Cerebellar nuclear complex (tissue), 1 donor: ENCODE measurements at places on chromosomes 1 and 21.

- DNase-seq: no peak
Observed at GRCh38 chr1:150089846-150090520, 22.4 kb downstream of the VPS45 start.

GRCh38 chr1:166166698-166167571 is at the start of gene FAM78B:
FAM78B (minus strand) TSS chr1:166167001; CDS start chr1:166166248, 753 bp downstream.
- no peak for DNase-seq

DNA sequence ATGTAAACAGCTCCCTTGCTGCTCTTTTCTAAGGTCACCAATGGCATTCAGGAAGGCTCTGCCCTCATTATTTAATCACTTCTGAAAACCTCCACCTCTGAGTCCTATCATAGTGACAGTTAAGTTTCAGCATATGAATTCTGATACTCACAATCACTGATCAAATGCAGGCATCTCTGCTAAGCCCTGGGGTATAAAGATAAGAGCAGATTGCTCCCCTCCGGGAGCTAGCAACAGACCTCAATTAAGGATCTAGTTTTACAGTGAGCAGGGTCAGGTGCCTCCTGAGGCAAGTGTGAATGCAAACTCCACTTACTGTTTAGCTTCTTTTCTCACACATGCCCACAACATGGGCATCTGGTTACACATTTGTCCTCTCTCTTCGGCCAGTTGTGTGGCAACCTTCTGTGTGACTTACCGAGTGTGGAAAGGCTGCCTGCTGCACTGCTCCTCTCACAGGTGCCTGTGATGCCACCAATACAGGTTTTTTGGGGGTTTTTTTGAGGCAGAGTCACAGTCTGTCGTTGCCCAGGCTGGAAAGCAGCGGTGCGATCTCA is 15.0 kb downstream of the IL10RB start:
- no peak for DNase-seq

DNA sequence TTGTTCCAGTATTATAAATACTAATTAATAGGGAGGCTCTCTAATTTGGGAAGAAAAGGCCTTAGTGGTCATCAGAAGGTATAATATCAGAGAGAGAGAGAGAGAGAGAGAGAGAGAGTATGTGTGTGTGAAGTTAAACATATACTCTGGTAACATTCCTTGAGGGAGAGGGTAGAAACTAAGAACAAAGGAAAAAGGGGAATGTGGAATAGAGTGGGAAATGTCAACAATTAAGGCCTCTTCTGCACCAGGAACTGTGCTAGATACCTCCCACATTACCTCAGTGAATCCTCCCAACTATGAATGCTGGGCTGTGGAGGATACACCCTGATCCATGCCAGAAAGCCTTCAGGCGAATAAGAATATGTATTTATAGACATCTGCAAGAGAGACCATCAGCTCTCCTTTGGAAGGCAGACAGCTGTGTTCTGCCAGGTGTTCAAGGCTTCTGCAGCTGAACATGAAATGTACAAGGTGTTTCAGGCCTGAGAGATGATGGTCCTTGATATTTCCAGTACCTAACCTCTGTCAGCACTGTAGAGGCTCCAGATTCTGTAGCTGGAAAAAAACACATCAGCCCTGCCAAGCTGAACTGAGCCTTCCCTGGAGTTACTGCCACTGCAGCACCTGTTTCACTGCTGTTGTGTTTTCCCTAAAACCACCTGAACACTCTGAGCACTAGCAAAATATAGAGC is 29.1 kb downstream of the TBX15 start:
- no peak for DNase-seq

DNA sequence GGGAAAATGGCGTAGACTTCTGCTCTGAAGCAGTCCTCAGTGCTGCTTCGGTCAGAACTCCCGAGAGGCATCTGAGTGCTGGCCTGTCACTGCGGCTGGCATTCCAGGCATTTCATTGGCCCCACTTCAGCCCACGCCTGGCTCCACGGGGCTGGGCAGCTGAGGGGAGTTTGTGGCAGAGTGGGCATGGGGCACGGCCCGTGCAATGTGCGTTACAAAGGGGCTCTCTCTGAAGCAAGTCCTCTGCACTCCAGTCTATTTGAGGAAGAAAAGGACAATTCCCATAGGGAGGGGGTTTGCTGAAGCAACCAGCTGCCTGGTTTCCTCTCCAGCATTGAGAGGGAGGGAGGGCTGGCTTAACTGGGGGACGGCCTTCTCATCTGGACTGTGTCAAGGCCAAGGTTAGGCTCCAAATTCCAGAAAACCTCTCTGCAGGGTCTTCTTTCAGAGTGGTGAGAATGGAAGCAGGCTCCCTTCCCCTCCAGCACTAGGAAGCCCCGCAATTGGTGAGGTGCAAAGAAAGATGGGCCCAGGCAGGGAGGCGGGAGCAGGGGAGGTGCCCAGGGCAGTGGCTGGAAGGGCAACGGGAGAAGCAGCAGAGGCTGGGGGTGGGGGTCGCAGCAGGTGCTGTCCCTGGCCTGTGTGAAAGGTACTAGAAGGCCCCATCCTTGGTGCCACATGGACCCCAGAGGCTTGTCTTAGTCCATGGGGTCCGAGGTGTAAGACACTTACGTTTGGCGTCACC is 21.1 kb upstream of the GPR157 start:
- DNase-seq: no peak

DNA sequence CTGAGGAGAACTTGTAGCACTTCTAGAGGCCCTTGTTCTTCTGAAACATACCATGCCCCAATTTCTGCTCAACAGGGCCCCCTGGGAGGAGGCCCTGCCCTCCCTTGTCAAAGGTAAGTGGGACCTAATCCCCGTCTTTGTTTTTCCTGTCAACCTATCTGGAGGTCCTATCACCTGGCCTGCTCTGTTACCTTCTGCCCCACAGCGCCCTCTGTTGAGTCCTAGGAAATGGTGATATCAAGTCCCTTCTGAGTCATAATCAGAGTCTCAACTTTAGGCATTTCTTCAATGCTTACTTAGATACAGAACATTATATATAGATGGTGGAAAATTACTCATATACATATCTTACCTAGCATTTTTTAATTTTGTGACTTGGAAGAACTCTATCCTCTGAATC is 28.2 kb upstream of the FCRL4 start:
- no peak for DNase-seq

GRCh38 chr1:164021813-164022212 is 537.2 kb upstream of the PBX1 start:
- DNase-seq: no peak

DNA sequence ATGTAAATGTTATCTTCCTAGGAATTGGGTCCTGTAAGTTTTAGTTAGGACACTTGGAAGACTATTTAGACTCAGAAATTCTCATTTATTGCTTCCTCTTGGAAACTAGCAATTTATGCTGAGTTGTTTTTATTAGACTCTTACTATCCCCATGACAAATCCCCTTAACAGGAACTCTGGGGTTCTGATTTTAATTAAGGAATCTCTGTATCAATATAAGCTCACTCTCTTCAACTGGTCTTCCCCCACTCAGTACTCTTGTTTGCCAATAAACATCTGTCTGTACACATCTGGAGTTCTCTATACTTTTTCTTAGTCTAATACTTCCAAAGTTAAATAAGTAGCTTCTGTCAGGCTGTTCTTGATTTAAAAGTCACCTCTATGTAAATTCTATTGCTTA is 64.1 kb upstream of the TBX15 start:
- no peak for DNase-seq

DNA sequence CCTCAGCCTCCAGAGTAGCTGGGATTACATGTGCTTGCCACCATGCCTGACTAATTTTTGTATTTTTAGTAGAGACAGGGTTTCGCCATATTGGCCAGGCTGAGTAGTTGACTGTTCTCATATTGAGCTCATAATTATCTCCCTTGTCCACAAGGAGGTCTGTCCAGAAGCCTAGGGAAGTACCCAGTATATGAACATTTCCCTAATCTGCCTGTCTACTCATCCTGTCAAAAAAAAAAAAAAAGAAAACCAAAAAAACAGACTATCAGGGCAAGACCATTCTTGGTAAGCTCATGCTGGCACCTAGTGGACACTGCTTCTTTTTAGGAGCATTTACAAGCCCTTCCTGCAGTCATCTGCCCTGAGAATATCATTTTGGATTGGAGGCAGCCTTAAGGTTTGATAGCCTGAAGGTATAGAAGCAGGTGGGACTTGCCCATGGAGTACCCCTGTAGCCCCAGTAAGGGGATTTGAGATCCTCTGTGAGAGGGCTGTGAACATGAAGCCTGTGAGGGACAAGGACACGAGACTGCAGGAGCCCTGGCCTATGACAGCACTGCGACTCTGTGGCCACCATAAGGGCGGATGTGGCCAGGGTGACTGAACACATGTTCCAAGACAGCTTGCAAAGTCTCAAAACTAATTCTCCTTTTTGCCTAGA is 10.8 kb upstream of the DUSP12 start:
- no peak for DNase-seq

DNA sequence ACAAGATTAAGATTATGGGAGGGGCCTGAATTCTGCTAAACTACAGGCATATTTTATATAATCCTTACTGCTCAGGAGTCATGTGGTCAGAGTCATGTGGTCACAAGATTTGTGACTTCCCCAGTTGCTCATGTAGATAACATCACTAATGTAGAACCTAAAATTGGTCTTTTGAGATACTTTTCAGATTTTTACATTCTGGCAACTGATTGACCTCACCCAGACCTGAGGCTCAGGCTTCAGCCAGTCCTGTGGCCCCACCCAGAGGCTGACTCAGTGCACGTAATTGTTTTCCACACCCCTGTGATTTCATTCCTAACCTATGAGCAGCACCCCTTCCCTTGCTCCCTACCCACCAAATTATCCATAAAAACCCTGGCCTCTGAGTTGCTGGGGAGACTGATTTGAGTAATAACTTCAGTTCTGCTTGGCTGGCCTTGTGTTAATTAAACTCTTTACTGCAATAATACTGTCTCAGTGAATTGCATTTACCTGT is 41.7 kb upstream of the ZNF326 start:
- no peak for DNase-seq

GRCh38 chr1:26848941-26849774 is 13.8 kb upstream of the SFN start:
- no peak for DNase-seq

GRCh38 chr21:38765056-38765455 is 40.7 kb upstream of the ETS2 start:
- DNase-seq: no peak

- no peak for DNase-seq
Observed at GRCh38 chr1:47572731-47573430, 135.0 kb downstream of the FOXD2 start.

DNA sequence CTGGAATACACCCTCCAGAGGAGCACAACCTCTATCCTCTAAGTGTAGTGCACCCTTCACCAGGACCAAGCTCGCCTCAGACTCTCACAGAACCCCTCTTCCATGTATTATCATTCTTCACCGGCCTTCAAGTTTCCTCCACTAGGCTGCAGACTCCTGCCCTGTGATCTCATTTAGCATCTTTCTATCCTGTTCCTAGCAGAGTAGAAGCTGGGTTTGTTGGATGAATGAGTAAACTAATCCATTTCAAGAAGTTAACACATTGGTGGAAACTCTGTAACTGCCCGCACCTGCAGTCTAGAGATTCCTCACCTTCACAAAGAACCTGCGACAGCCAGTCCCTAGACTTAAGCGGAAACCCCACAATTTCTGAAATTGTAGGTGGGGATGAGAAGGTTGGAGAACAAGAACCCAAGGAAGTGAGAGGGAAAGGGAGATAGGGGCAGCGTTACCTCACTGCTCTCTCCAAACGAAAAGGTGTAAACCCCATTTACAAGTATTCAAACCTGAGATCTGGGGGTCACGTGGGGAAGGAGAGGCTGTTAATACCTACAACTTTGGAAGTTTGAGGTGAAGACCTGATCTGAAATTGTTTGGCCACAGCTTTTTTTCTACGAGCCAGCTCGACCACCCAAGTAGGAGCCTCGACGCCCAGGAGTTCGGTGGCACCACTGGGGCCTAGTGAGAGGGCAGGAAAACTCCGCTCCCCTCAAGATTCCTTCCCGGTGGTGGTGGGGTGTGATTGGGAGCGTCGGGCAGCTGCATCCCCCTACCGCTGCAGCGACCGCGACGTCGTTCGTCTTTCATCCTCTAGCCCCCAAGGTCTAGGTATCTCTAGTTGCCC is 1.2 kb downstream of the PTPN14 start:
- DNase-seq: no peak

- no peak for DNase-seq
Observed at GRCh38 chr21:39670701-39671100, 58.0 kb downstream of the B3GALT5 start.

DNA sequence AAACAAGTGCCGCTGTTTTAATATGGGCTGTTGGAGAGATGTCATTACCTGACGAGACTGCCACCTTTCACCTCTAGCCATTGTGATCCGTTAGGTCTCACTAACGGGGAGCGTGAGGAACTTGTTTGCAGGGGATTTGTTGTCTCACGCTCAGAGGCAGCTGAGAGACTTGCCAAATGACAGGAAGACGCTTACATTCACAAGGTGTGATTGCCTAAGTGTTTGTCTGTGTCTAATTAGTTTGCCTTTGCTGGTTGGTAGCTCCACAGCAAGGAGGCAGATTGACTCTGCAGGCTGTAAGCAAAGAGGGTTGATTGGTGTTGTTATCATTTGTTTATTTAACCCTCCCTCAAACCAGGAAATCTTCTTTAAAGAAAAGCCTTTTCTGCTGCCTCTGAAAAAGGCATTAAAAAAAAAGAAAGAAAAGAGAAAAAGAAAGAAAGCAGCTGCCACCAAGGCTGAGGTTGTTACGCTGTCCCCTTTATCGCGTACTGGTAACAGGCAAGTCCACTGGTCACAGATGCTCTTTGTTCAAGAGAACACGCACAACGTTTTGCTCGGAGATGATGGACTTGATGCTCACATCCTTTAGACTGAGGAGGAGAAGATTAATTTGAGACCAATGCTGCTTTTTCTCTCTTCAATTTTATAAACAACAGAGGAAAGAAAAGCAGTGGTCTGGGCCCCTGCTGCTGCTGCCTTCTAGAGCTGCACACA is 203.9 kb downstream of the ZNF326 start:
- DNase-seq: no peak

- DNase-seq: no peak
Observed at GRCh38 chr1:147500309-147500839, 40.9 kb upstream of the BCL9 start.

DNA sequence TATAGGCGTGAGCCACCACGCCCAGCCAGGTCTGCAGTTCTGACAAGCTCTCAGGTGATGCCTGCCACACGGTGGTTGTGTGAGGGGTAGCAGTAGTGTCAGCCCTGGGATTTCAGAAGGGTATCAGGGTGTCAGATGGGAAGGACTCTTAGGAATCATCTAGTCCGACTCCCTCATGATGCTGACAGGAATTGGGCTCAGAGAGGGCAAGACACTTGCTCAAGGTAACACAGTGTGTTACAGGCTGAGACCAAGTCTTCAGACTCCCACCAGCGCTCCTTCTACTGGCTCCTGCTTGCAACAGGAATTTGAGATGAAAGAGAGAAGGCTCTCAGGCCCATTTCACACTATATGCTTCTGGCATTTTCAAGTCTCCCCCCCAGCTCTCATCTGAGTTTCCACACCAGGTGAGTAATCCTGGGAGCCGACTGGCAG is 6.9 kb downstream of the HTR1D start:
- no peak for DNase-seq

GRCh38 chr1:28865997-28866650 is 48.2 kb upstream of the EPB41 start:
- no peak for DNase-seq

- DNase-seq: no peak
Observed at GRCh38 chr21:38683222-38683621, 122.5 kb upstream of the ETS2 start.

GRCh38 chr1:236836157-236836556 is 41.1 kb downstream of the MTR start:
- DNase-seq: no peak
